Left forelimb (tissue), 1 donor: ENCODE measurements at places on chromosomes 2 and 18.

DNA sequence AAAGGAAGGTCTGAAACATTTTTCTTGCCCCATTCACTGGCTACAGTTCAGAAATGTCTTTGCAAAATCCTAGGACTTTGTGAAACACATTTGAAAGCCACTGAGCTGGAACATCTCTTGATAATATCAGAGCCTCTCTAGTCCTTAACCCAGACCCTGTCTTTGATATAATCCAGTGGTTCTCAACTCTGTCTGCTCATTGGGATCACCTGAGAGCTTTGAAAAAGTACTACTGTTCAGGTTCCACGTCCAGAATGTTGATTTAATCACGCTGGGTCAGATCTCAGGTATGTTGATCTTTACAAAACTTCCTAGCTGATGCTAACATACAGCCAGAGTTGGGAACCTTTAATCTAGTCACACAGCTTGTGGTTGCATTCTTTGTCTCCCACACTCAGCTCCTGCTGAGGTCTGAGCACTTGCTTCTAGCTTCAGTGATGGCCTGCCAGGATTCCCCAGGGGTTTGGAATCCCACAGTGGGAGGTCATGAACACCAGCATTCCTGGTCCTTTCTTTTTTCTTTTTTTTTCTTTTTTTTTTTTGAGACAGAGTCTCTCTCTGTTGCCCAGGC, 262.7 kb downstream of the SETBP1 start:
- no peak for DNase-seq

- DNase-seq: no peak
Measured at GRCh38 chr2:206935991-206936842, 3.1 kb upstream of the CPO start.

DNA sequence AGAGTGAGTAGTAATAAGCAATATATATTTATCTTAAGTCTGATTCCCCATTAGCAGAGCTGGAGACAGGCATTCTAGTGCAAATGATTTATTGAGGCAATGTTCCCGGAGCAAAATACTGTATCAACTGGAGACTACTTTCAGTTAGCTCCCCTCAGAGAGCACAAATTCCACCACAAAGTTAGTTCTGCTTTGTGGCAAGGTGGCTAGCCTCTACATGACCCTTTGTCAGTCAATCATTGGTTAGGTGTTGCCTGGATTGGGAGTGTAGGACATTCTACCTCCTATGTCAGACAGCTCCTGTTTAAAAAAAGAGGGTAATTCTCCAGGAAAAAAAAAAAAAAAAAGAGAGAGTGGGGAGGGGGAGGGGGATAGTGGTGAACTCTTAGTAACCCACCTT, 402.2 kb downstream of the NR4A2 start:
- no peak for DNase-seq

GRCh38 chr2:15797231-15797938, 143.0 kb upstream of the MYCN start:
- DNase-seq: no peak

DNA sequence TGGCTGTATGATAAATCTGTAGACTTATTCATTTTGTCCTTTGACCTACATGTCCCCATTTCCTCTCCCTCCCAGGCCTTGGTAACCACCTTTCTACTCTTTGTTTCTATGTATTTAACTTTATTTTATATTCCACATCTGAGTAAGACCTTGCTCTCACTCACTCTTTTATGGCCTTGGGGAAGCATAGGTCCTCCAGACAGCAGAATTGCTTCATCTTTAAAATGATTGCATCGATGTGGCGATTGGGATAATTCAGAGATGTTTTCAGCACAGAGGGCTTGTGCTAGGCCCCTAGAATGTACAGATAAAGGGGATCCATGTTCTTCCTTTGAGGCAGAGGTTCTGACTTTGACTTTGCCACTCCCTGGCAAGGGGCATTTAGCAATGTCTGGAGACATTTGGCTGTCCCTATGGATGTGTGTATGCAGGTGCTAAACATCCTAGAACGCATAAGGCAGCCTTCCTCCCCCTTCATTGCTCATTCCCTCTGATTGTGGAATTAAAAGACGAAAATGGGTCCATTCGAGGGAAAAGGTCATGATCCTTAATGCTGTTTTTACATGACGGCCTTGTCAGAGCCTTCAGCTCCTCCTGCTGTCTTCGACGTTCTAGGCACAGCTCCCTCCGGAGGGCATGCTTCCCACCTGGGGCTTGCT, 1.2 kb upstream of the GPR39 start:
- no peak for DNase-seq

DNA sequence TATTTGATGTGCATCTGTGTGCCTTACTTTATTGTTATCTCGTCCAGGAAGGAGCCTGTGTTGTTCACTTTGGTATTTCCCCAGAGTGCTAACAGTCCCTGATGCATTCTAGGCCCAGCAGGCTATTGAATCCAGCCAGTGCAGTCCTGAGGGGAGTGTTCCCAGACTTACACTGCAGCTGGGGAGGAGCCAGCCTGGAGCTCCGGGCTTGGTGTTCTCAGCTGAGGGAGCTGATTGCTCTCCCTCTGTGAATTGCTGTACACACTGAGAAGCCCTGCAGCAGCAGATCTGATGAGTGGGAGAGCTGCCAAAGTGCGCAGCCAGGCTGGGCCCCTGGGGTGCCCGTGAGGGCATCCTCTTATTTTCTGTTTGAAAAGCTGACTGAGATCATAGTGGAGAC, 159.2 kb downstream of the GALNT3 start:
- DNase-seq: no peak

DNA sequence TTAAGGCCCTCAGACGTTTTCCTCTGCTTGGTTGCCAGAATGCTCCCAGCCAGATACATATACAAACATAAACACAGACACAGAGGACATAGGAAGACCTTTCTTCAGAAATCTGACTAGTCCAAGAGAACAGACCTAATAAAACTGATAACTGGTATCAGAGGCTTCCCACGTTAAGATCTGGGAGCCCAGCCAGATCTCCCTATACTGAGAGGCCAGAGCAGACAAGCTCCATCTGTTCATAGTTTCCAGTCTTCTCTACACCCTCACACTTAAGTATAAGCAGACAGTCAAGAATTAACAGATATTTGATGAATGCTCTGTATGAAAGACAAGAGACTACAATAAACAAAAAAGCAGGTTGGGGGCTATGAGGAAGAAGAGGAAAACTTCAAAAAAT, 240.5 kb upstream of the CHAC2 start:
- DNase-seq: no peak
